NCI-H1694 treated with DMSO at 0.1 percent for 48 hours (cell line): ENCODE measurements at places on chromosomes 4 and X.

DNA sequence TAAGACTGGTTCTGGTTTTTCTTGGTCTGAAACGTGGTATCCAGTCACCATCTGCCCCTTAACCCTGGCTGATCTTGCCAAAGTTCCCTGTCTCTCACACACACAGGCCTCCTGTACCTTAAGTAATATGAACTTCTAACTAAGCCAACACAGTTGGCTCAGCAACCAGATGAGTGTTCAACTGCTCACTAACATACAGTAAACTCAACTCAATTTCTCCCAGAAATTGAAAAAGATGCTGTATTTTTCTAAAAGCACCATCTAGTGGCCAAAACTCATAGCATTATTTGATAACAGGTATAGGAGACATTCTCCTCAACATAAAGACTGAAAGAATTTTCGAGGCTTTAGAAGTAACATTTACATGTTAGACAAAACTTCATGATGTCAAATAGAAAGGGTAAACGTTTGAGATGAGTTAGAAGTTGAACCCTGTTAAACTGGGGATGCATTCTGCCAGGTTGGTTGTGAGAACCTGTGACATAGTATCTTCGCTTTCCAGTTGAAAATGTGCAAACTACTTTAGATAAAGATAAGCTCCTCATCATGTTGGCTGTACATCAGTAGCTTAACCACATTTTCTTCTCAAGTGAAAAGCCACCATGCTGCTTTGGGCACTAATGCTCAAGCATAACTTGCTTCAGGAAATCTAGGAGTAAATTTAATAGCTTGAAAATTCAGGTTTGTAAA is 31.2 kb downstream of the CCNI start:
- DNase-seq: peak; percentile 7

- peak; percentile 28 for DNase-seq
Measured at GRCh38 chrX:155216940-155217440, 730 bp downstream of the VBP1 start.

DNA sequence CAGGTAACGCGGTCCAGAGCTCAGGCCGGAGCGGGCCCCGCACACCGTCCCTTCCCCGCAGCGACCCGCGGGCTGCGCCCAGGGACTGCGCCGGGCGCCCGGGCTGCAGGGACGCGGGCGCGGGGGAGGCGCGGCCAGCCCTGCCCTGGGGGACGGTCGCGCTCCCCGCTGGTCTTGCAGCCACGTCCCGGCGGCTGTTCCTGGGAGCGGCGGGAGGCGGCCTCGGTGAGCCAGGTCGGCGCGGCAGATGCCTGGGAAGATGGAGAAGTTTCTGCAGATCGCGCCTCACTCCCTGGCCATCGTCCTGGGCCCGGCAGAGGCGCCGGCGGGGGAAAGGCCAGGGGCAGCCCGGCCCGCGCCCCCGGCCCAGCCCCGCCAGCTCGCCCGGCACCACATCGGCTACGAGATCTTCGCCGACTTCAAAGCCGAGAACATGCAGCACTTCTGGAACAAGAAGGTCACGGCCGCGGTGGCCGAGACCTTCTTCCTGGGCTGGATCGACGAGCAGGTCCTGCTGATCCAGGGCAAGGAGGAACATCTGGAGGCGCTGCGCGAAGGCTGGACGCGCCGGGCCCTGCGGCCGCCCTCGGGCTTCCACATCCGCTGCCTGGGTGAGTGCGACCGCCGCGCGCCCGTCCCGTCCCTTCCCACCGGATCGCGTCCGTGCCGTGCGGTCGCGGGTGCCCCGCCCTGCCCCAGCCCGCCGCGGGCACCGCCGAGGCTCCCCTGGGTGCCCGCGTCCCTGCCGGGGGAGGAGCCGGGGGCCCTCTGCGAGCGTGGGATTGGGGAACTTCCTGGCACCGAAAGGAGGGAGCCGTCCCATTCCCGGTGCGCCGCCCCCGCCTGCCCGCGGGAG is 107.4 kb upstream of the STOX2 start:
- no peak for DNase-seq

DNA sequence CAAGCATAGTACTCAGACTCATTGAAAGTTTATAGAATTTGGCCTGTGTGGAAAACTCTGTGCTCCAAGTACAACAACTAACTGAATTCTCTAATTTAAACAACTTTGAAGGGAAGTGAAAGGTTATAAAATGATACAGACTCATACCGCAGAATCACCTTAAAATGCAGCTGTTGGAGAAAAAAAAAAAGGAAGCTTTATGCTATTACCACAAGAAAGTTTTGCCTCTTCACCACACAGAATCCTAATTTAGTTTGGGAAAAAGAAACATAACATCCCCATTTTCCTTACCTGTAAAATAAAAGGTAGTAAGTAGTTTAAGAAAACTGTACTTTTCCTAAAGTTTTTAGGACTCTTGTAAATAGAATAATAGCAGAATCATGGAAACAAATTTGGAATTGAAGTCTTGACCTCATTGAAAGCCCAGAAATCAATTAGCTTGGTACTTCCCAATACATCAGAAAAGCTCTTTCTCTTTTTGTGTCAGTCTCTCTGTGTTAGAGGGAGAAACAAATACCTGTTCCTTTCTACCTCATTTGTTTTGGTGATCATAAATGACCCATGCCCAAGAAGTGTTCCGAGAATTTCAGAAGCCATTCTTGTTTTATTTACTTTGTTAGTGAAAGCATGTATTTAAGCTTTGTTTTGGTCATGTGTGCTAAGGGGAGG is 78.8 kb downstream of the NFKB1 start:
- no peak for DNase-seq

DNA sequence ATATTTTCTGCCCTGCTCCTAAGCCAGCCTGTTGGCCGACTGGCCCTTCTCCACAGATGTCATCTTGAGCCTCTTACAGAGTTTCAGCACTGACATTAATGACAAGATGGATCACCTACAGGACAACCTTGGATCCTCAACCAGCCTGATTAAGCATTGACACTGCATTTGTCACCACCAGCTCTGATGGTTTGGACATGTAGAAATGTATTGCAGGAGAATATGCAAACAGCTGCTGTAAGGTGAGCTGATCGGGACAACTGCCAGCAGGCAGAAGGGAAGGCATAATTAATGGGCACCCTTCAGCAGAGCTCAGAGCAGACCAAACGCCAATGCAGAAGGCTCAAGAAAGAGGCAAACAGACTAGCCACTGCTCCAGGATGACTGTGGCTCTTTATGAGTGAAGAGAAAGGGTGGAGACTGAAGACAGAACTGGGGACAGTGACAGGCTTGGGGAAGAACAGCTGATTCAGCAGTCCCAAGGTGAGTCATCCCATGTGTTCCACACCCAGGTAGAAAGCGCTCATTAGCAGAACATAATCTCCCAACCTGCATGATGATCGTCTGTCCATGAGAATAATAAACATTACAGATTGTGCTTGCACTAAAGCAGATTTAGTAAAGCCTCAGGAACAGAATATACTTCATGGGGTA is 6.7 kb downstream of the CORIN start:
- no peak for DNase-seq

- DNase-seq: no peak
Measured at GRCh38 chr4:53011259-53011905, 149.3 kb downstream of the RASL11B start.

DNA sequence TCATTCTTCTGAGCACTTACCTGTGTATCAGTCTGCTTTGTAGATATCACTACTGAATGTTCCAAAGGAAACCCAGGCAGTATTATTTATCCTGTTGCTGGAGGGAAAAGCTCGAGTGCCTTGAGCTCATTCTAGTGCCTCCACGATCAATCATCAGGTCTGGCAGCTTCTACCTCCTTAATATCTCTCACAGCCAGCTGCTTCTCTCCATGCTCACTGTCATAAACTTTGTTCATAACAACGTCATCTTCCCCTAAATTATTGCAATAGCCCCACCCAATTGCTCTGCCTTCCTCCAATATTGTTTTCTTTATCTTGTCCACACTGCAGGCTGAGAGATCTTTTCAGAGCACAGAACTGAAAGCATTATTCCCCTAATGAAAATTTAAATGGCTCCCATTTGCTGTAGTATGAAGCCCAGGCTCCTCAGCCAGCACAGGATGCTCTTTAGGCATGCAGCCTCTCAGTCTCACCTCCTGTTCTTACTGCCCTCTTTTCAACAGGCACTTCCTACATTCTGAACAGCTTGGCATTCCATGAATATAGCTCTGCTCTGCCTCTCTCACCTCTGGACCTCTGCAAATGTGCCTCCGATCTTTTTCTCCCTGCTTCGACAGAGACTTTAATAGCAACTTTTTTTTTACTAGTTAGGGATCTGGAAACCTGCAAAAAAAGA is 504.2 kb upstream of the IGFBP7 start:
- DNase-seq: no peak

DNA sequence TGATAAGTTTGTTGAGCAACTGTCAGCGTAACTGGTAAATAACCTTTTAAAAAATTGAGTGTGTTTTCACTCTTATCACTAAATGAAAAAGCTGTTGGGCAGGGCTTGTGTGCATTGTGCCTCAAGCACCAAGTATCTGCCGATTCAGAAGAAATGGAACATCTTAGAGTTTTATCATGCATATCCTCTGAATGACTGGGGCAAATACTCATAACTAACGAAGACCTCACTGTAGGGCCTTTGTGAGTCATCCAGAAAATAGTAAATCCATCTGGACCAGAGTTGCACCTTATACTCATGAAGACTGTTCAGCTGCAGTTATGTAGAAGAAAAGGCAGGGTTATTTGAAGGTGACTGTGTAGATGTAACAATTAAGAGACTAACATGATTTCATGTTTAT is 222.1 kb downstream of the CAMK2D start:
- no peak for DNase-seq

DNA sequence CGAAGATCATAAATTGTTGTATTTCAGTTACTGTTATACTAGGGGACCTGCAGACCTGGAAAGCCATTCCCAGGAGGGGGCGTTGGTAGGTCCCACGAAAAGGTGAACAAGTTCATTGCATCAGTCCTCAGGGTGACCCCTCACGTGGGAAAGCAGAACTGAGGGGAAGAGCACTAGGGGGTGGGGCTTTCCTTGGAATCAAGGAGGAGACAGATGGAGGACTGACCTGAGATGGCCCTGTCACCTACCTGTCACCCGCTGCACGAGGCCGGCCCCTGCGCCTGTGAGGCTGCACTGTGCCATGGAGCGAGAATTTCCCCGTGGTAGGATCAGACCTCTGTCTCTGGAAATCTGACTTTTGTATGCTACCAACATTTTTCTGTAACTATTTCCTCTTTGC is 41.8 kb upstream of the CLDN24 start:
- DNase-seq: no peak

- DNase-seq: no peak
Measured at GRCh38 chr4:182848685-182849084, 68.5 kb downstream of the DCTD start.

- no peak for DNase-seq
Measured at GRCh38 chr4:182188622-182189021, 54.6 kb upstream of the TENM3 start.

- no peak for DNase-seq
Measured at GRCh38 chr4:128570387-128570975, 239.0 kb upstream of the JADE1 start.

DNA sequence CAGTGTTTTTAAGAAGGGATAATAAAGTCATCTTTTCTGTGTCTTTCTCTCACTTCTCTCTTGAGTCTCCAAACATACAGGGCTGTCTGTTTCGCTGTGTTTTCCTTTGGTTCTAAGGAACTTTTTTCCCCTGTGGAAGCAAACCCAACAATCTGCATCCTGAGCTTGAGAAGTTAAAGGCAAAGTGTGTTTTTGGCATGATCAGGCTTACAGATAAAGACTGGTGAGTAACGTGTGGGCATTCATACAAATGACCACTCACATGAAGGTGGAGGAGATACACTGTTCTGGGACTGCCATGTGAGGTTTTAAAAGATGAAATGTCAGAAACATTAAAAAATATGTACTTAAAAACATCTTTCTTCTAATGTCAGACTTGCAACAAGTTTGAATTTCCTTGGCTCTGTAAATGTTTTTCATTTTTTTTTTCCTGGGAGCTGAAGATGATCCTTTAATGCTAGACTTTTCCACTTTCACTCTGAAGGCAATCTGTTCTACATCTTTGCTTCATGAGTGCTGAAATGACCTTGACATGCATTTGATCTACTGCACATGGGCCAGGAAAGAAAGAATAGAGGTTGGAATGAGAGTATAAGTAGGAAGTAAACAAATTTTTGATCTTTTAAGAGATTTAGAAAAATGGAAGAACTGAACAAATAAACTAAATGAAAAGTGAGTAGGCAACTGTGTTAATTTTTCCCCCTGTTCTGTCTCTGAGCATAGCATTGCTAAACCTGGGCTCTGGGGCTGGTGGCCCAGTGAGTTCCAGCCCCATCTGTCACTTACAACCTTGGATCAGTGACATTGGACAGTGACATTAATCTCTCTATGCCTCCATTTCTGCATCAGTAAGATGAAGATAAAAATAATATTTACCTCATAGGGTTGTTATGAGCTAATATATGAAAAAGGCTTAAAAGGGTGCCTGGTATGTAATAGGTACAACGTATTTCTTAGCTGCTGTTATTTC is 151.1 kb upstream of the TBC1D9 start:
- DNase-seq: no peak

DNA sequence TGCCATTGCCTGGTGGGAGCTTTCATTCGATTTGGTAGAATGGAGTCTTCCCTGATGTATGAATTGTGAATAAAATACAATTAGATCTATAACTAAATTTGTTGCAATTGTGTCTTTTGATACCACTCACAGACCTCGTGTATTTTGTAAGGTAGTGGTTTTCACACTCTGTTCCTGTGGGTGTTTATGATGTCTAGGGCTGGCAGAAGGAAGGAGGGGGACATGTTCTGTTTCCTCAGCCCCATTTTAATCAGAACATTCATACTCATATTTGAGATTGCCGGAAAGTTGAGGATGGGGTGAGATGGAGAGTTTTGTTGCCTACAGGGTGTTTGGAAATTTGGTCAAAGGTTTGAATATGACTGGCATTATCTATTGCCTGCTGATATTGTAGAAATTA is 42.9 kb downstream of the PTTG2 start:
- DNase-seq: no peak

- no peak for DNase-seq
Measured at GRCh38 chrX:19750783-19751467, 136.5 kb downstream of the SH3KBP1 start.

DNA sequence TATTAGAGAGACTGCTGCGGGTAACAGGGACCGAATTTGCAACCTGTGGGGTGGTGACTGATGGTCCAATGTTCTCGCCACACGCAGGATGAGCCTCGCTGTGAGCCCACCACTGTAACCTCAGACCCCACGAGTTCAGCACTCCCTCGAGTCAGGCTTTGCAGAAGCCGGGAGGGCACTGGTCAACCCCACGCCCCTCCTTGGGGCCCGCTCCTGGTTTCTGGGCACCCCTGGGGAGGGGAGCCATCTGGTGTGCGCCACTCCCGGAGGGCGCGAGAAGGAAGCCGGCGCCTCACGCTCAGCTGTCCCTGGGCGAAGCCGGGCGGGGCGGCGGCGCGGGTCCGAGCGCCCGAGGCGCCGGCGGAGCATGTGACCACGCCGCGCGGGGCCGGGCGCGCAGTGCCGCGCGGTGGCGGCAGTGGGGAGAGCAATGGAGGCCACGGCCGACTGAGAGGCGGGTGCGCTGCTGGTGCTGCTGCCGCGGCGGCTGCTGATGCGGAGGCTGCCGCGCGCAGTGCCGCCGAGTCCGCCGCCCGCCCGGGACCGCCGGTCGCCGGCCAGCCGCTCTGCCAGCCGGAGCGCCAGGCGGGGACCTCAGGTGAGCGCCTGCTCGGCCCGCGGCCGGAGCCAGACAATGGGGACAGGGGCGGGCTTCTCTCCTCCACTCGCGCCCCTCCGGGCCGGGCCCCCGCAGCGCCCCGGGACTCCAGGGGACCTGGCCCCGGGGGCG is 100.1 kb downstream of the CEP135 start:
- DNase-seq: peak; percentile 6
